Skeletal muscle cell (primary cell): ENCODE measurements at places on chromosomes 4 and X.

DNA sequence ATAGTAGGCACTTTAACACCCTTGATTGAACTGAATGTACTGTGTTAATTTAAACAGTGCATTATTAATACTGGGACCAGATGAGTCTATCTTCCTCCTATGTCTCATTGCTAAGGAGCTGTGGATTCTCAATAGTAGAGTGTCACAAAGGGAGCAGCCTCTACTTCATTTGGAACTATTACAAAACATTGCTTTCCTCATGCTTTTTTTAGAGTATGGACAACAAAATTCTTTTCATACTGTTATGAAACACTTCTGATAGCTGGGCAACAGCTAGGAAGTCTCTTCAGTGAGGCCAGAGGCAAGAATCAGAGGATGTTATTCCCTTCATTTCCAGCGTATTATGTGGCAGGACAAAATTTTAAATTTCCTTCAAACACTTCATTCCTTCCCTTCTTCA, 160.8 kb downstream of the FBXO8 start:
- DNase-seq: peak; percentile 7

GRCh38 chr4:1344696-1345095, 2.3 kb upstream of the UVSSA start:
- DNase-seq: no peak

DNA sequence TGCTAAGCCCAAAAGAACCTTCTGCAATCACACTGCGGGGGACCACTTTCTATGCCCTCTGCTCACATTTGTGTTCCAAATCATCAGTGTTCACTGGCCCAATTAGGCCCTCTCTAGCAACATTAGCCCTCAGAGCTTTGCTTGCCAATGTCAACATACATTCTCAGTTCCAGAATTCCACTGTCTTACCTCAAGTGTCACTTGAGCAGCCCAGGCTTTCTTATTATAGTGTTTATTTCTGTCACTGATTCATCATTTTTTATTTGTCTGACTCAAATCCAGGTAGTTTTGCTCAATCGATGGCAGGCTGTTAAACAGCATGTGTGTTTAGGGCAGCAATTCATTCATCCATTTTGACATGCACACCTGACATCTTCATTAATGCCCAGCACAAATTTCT, 291.2 kb downstream of the TEX13A start:
- DNase-seq: no peak

GRCh38 chr4:74309223-74309622, 953 bp downstream of the EPGN start:
- no peak for DNase-seq

- DNase-seq: peak; percentile 95
These were observed 23.2 kb downstream of the VEGFC start for GRCh38 chr4:176769514-176769913.

- no peak for DNase-seq
These were observed 18.0 kb upstream of the PDHA2 start for GRCh38 chr4:95821867-95822266.

GRCh38 chr4:61200187-61200915, at the start of gene ADGRL3:
ADGRL3 (plus strand) TSS chr4:61200326.
- no peak for DNase-seq

GRCh38 chr4:142378179-142378578, 467.9 kb downstream of the INPP4B start:
- no peak for DNase-seq
